Adipocyte (in vitro differentiated cells): ENCODE measurements at places on chromosomes 4 and X.

GRCh38 chrX:36950495-36951253, 57.5 kb upstream of the FAM47C start:
- no peak for DNase-seq

DNA sequence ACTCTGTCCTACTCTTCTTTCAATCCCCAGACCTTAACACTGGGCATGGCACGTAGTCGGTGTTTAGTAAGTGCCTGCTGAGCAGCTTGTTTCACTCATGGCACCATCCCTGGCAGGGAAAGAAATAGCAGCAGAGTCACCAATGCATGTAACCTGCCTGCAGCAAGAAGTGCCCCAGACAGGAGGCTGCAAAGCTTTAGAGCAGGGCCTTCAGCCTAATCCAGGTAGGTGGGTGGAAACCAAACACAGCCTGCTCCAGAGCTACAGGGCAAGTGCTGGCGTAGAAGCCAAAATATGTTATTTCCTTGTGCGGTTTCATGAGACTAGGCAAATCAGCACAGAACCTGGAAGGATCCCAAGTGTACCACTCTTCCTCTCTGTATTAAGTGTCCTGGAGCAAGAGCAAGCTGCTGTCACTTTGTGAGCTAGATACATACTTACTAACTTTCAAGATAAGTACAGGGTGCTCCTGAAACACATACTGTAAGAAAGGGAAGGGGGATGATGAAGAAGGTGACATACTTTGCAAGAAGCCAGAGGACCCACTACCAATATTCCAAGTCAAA, 5.5 kb downstream of the PROM1 start:
- no peak for DNase-seq

- no peak for DNase-seq
Measured at GRCh38 chrX:45126158-45126557, 74.5 kb downstream of the DIPK2B start.

- peak; percentile 60 for DNase-seq
Measured at GRCh38 chrX:130975947-130976346, 72.9 kb upstream of the ENOX2 start.

- no peak for DNase-seq
Measured at GRCh38 chrX:96379951-96380350, 304.7 kb upstream of the DIAPH2 start.

- DNase-seq: peak; percentile 2
Measured at GRCh38 chr4:13860126-13860525, 232.6 kb upstream of the BOD1L1 start.

GRCh38 chrX:37454537-37455285, 105.5 kb downstream of the PRRG1 start:
- no peak for DNase-seq

DNA sequence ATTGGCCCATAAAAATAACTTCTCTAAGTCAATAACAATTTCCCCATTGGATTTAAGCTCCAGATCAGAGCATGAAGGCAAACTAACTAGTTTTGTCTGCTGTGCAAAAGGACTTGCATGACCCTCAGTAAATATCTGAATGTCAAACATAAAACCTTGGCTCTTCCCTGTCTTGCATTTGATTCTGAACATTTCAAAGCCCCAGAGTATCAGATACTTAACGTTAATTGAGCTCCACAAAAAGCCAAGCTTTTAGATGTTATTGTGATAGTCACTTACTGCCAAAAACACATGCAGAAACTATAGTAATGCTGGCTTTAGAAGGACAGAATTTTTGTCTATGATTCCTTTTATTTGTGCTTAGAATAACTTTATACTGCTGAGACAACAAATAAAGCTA, 664.2 kb downstream of the ADGRL3 start:
- no peak for DNase-seq

- peak; percentile 29 for DNase-seq
Measured at GRCh38 chr4:124632439-124632838, 80.1 kb downstream of the ANKRD50 start.

DNA sequence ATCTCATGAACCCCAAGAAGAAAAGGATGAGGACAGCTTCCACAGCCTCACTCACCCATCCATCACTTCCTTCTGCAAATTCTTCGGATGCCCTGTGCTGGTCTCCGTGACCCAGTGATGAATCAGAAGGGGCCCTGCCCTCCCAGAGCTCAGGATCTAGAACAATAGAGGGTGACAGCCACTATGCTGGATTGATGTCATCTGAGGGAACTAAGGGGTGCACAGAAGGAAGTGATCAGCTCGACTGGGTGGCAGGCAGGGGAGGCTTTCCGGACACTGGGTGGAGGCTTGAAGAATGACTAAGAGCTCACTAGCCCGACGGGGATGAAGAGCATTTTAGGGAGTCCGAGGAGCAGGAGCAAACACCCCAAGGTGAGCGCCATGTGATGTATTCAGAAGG, 1.4 kb upstream of the ZNF185 start:
- no peak for DNase-seq

DNA sequence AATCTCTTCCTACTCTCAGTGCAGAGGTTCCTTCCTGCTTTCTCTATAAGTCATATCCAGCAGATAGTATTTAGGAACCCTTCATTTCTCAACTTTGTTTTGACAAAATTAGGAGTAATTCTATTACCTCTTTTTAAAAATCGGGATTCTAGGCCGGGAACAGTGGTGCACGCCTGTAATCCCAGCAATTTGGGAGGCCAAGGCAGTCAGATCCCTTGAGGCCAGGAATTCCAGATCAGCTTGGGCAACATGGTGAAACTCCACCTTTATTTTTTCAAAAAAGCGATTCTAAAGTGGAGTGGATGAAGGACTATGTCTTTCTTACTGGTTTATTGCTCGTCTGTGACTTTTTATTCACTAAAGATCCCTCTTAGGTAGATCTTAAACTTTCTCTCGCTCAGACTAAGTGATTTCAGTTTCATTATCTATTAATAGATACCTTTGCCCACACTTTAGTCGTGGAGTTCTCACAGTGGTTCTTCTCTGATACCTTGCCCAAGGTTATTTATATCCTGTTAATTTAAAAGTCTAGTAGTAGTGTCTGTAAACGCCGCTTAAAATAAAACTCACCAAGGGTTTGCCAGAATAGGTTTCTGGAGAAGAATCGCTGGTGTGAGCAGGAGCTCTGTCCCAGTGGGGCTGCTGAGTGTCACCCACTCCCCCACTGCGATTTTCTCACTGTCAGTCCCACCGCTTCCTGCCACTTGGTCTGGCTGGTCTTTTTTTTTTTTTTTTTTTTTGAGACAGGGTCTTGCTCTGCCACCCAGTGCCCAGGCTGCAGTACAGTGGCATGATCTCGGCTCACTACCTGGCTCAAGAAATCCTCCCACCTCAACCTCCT, 27.0 kb upstream of the TMEM131L start:
- DNase-seq: no peak

- no peak for DNase-seq
Measured at GRCh38 chr4:185396724-185397385, at the start of gene ANKRD37. Gene ANKRD37 (plus strand): TSS chr4:185396841. CDS start chr4:185396924, 83 bp downstream.

- DNase-seq: peak; percentile 63
Measured at GRCh38 chr4:162101337-162101736, 62.5 kb downstream of the FSTL5 start.

DNA sequence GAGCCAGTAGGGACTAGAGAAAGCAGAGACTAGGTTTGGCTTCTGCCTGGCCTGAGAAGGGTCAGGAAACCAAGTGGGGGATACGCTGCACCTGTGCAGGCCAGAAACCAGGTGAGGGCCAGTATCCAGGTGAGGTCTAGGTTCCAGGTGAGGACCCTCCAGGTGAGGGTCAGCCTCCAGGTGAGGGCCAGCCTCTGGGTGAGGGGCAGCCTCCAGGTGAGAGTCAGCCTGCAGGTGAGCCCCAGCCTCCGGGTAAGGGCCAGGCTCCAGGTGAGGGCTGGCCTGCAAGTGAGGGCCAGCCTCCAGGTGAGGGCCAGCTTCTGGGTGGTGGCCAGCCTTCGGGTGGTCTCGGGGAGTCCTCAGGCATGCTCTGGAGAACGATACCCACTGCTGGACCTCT, 238.8 kb downstream of the USP46 start:
- no peak for DNase-seq

DNA sequence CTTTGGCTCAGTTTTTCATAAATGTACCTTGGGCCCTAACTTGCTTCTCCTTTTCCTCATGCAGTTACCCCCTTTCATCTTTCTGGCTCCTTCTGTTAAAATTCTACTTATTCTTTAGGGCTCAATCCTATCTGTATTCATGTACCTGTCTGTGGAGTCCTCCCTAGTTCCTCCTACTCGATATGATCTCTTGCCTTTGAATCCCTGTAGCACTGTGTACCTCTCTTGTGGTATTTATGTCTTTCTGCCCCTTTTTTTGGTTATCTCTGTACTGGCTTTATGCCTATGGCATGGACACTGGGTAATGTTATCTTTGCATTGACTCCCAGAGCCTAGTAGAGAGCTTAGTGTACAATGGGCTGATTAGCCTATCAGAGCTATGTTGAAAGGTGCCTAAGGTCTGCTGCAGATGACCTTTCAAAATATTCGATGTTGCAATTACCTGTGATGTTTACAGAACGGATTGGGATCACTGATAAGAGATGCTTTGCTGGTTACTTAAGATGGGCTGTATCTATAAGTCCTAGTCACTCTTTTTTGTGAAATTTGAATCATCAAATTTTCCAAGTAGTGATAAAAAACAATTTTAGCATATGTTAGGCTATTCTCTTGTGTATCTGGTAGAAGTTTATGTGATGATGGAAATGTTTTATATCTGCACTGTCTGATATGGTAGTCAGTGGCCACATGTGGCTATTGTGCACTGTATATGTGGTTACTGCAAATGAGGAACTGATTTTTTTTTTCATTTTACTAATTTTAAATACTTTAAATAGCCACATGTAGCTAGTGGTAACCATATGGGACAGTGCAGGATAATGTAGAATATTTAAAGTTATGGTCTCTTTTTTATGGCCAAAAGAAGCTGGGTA, 33.5 kb downstream of the TMEM164 start:
- DNase-seq: no peak

- DNase-seq: no peak
Measured at GRCh38 chrX:644304-645281, 14.0 kb downstream of the SHOX start.

DNA sequence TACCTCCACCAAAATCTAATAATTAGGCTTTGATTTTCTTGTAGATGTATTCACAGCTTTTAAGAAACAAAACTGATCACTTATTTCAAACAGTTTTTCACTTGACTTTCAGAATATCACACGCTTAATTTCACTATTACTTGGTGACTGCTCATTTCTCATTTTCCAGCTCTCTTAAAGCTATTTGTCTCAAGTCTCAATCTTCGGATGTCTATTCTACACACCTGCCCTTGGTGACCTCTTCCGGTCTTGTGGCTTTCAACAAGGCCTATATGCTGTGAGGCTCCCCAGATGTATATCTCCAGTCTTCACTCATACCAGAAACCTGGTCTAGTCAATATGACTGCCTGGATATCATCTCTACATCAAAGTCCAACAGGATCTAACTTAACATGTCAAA, 34.9 kb upstream of the ANXA10 start:
- no peak for DNase-seq

- peak; percentile 80 for DNase-seq
Measured at GRCh38 chr4:1748465-1748995, 27.2 kb downstream of the TACC3 start.

- DNase-seq: no peak
Measured at GRCh38 chr4:183596067-183596757, 62.8 kb downstream of the RWDD4 start.

DNA sequence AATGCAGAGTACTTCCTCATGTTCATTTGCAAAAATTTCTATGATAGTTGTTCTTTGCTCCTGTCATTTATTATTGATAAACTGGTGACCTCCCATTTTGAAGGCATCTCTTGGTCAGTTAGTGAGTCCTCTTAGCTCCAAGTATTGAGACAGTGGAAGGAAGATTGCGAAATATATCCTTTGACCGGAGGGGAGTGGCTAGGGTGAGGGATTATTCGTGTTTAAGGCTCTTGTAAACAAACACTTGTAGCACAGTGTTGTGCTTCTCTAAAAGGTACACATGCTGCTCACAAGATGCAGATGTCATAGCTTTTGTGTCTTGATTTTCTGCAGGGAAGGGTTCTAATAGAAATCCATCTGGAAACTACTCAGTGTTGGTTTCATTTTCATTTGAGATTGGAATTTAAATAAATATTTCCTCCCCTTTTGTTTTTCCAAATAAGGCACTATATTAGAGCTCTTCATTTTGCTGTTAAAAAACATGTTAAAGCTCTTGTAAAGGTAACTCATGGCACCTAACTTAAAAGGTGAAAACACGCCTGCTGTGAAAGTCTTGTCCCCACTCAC, 21.8 kb downstream of the TXLNG start:
- peak; percentile 88 for DNase-seq

DNA sequence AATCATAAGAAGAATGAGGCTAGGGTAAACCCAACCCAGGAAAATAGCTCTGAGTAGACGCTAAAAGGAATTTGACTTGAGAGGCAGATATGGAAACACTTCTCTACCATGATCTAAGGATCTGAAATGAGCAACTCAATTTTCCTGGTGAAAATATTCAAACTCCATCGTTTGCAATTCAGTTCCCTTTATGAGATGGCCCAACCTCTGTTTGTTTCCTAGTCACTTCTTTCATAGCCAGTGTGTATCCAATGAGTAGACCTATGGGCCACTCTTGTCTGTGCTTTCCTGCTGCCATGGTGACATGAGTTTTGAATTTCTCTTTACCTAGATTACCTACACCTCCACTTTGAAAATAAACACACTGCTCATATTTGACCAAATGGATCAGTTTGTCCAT, 176.2 kb upstream of the GPRIN3 start:
- no peak for DNase-seq

DNA sequence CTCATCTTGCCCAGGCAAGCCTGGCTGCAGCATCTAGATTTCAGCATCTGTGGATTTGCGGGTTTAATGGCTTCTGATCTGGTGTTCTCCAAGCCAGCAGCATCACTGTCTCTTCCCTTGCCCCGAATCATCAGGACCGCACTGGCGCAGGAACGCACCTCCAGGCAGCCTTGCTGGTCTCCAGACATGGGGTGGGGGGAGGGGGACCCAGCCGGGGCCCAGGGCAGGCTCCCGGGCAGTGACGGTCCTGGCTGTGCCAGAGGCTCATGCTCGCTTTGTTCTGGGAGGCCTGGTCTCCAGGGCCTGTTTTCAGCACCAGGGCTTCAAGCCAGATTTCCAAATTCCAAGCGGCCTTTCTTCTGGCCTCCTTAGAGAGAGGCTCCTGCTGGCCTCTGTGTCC, 4.9 kb downstream of the CFAP99 start:
- no peak for DNase-seq

- DNase-seq: peak; percentile 89
Measured at GRCh38 chrX:132218100-132218812, 991 bp downstream of the RAP2C start.

DNA sequence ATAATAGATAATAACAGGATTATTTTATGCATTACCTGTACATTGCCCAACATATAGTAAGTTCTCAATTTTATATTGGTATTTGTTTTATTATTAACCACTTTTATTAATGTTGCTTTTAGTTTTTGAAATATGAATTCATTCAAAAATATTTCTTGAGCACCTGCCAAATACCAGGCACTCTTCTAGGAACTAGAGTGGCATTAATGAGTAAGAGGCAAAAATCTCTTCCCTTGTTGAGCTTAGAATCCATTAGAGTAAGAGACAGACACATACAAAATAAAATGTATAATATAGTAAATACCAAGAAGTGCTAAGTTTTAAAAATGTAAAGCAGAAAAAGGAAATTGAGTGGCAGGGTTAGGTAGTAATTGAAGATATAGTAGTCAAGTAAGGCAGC, 45.8 kb downstream of the TET2 start:
- peak; percentile 12 for DNase-seq
